ENCODE measurements at places on chromosomes 1 and 21. TPM values are rescaled to one million over a fixed set of nuclear protein-coding genes. Genes with fewer than 3 reads are reported as not detected.

PLD5 gene
- 1.6 TPM for total RNA-seq

RNU1-3 gene
- total RNA-seq = not detected

SPAG17 gene
- total RNA-seq = not detected

SAMD13 gene
- 0.58 TPM for total RNA-seq

GFI1 gene
- 0.67 TPM for total RNA-seq

PLXNA2 gene
- total RNA-seq = 2.0 TPM

RXFP4 gene
- total RNA-seq = not detected

JTB gene
- total RNA-seq = 160 TPM

CTSK gene
- 1.7 TPM for total RNA-seq

MARK1 gene
- 0.09 TPM for total RNA-seq

FASLG gene
- not detected for total RNA-seq

EVA1C gene
- total RNA-seq = 55.7 TPM

IL19 gene
- 0.13 TPM for total RNA-seq

Measured in A549 treated with Mapracorat at 1 μM for 4 hours (cell line).